ENCODE measurements at places on chromosomes 12 and 14.

DNA sequence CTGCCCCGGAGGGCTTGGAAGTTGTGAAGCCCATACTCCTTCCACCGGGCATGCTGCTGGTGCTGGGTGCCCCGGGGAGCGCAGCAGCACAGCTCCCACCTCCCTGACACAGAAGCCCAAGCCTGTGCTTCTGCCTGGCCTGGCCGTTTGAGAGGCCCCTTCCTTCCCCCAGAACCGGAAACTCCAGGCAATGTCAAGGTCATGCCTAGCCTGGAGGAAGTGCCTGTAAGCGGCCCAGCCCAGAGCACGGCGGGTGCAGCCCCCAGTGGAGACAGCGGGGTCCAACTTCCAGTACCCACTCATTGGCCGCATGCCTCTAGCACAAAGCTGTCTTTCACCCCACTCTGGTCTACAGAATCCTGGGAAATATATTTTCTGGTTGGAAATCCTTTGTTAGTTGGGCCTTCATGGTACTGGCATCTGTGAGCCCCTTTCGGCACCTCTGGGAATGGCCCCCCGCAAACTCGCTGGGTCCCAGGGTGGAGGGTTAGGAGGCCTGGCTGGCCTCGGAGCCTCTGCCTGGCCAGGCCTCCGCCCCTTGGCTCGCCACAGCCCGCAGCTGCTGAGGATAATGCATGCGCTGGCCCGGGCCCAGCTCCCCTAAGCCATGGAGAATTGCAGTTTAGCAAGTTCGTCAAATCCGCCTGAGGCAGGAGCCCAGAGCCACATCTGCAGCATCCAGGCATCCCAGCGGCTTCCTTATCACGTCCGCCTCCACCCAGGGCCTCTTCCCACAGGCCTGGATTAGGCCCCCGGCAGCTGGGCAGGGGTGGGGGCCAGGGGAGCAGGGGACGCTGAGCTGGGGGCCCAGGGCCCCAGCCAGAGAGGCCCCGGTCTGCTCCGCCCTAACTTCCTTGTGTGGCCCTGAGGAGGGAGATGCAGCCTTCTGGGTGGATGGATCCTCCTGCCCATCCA, 48.9 kb upstream of the DLK1 start:
- DNase-seq = peak; percentile 63

DNA sequence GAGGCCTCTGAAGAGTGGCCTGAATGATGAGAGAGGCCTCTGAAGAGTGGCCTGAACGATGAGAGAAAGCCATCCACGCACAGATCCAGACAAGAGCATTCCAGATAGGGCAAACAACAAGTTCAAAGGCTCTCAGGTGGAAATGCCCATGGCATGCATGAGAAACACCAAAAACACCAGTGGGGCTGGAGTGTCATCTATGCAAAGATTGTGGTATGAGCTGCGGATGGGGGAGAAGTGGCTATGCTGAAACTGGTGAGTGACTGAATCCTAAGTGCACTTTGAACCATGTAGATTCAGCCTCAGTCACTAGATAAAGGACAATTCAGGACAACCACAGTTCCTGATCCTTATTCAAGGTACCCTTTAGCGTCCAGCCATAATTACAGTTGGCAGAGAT, 79.4 kb upstream of the GZMB start:
- DNase-seq = no peak

DNA sequence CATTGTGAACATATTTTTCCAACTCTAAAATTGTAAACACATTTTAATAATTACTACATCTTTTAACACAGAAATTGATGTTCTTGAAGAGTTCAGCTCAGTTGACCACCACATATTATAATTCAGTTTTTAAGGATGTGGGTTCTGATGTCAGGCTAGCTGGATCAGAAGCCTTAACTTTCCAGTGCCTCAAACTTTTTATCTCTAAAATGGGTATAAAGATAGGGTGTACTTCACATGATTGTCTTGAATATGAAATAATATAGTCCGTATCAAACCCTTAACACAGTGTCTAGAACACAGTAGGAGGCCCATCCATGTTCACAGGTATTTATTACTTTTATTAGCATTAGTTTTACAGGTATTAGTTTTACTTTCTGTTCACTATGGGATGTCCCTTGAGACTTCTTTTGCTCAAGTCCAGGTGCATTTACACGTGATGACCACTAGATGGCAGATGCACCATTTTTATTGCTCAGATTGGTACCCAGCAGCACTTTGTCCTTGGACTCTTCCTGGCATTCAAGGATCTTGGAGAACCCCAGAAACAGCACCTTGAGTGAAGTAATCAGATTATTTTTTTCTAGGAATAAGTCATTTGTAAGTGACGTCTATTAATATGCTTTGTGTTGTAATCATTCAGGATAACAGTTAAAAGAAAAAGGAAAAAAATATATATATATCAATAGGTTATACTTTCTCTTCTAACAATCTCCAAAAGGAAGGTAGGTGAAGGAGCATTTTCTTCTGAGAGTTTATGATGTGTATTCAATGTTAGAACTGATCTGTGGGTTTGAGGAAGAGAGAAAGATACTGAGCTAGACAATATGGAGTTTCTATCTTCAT, 580.2 kb downstream of the ETNK1 start:
- peak; percentile 23 for DNase-seq

GRCh38 chr12:128973883-128974681, 120.8 kb downstream of the GLT1D1 start:
- DNase-seq = no peak

GRCh38 chr14:22263961-22264360, 325.1 kb downstream of the DAD1 start:
- no peak for DNase-seq

DNA sequence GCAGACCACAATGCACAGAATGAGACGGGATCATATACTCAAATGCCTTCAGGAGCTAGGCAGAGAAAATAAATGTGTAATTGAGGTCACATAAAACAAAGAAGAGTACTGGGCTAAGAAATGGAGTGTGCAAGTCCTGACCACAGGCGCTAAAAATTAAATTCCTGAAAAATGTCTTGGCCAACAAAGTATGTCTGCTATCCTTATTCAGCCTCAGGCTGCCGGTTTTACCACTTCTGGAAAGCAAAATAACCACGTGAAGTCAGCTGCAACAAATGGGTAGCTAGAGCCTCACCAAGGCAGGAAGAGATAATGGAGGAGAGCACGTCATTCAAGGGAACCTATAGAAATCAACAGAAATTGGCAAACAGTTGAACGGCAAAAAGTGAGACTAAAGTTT, 3.1 kb downstream of the PYGL start:
- no peak for DNase-seq

- peak; percentile 12 for DNase-seq
Observed at GRCh38 chr12:63319936-63320633, 169.1 kb upstream of the AVPR1A start.

- no peak for DNase-seq
Observed at GRCh38 chr12:66428261-66428660, 126.0 kb downstream of the HELB start.

DNA sequence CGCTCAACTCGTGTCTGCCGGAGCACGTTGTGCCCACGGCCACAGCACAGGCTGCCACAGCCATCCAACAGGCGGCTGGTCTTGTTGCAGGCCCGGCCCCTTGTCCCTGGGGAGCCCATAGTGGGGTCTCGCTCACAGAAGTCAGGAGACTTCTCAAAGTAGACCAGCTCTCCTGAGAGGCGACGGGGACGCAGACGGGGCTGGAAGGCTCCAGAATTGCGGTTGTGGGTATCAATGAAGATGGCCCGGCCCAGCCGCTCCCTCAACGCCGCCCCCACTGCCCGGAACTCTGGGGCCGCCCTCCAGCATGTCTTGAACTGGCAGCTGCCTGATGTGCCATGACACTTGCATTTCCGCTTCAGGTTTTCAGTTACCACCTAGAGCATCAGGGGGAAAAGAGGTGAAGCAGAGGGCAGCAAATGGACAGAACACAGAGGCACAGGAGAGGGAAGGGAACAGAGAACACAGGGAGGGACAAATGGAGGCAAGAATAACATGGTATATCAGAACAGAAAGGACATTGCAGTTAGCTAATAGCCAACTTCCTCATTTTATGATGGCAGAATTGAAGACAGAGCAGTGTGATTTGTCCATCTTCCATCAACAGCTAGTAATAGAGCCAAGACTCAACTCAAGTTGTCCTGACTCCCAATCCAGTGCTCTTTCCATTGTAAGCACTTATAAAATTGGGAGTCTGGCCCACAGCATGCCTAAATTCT, 5.2 kb downstream of the WNT10B start:
- DNase-seq = no peak

GRCh38 chr12:19394385-19394784, 44.9 kb upstream of the AEBP2 start:
- no peak for DNase-seq

GRCh38 chr12:130186651-130187268, 24.5 kb downstream of the FZD10 start:
- DNase-seq = no peak

DNA sequence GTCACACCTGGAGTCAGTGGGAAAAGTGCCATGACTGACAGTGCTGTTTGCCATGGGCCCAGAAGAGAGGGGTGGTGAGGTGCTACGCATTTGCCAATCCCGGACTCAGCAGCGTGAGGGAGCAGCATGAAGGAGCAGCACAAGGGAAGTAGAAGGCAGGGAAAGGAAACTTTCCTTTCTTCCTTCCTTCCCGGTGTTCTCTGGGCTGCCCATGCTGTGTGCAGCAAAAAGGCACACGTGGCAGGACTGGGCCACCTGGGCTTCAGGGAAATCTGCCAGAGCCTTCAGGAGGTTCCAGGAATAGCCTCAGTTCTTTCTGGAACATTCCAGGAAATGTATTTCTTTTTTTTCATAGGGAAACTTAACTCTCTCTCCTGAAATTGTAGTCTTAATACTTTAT, 23.0 kb downstream of the TRIM9 start:
- DNase-seq = no peak

DNA sequence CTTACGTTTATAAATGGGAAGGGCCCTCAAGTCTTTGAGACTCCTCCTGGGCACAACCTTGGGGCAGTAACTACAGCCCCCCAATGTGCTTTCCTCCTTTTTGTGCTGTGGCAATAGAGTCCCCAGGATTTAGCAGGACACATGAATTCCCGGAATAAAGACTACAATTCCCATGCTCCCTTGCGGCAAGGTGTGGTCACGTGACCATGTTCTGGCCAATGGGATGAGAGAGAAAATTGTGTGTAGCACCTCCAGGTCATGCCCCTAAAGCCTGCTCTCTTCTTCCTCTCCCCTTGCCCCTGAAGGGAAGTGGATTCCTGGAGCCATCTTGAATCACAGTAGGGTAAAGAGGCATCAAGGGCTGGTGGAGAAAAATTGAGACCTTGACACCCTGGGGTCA, 295.1 kb upstream of the SFSWAP start:
- no peak for DNase-seq

GRCh38 chr14:68941820-68942219, 37.3 kb downstream of the ACTN1 start:
- DNase-seq = peak; percentile 72

- DNase-seq = no peak
Observed at GRCh38 chr14:96221109-96221650, 16.5 kb downstream of the BDKRB2 start.

DNA sequence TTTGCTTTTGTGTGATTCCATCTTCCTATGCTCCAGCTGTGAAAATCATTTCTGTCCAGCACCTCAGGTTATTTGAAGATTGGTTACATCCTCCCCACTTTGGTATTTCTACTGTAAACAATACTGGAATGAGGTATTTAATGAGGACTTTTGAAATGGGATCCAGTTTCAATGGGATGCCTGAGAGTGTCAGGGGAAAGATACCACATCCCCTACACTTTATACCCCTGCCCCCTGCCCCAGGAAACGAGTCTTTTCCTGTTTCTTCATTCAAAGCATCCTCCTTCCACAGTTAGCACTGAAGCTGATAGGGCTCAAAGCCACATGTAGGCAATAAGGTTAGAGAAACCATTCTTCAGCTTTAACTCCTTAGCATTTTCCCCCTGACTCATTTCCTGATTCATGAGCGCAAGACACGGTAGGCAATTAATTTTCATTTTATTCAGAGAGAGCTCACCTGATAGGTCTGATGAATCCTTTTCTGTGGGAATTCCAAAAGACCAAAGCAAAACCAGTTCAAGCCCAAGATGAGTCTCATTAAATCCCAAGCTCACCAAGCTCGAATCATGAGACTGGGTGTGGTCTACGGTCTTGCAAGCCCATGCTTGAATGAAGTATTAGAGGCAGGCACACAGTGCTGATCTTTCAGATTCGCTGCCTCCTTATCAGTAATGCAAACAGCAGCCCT, 143.6 kb upstream of the CRY1 start:
- DNase-seq = no peak

DNA sequence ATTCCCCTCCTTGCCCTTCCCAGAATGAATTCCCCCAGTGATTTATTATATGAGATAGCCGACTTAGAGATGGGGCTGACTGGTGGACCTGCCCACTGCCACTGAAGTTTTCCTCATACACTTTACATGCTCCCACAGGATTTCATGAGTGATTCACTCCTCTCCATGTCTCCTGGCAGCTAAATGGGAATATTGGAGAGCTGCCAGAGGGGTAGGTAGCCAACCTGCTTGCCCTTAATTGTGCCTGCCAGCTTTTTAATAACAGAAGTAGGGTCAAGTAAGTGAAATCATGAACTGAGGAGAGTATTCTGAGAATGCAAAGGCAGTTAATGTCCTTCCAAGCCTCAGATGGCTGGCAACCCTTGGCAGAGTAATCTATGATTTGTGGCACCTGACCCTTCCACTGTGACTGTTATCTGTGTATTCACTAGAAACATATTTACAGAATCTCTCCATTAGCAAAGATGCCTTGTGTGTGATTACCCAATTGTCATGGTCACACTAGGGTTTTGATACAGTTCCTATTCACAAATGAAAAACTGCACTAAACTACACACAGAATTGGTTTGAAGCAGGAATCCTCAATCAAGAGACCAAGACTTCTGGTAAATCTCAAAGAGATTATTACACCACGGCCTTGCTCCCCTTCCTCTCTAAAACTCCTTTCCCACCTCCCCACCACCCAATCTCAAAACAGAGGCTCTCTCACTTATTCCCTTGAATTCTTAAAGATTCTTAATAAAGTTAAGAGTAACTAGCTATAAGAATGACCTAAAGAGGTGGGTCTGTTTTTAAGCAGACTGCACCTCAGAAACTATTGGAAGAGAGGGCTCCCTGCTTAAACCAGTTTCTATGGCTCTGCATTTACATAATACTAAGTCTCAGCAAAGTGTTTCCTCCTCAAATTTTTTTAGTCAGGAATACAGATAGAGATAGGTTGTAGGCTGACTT, 17.2 kb downstream of the NKX2-1 start:
- no peak for DNase-seq

GRCh38 chr12:102611995-102612394, 131.6 kb upstream of the IGF1 start:
- DNase-seq = no peak

DNA sequence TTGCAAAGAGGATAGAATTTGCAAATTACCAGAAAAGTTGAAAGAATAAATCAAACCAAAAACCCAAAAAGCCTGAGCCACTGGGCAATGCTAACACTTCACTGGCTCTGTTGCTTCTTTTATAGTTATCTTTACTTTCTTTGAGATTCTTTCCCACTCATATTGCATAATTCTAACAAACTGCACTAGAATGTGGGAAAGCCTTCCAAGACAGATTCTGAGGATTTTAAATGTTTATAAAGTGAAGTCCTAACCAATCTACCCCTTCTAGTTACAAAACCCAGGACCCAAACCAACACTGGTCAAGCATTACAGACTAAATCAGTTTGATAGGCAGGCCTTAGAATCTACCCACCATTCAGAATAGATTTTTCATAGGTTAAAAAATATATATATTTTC, 150.9 kb downstream of the MED13L start:
- DNase-seq = no peak

- no peak for DNase-seq
Observed at GRCh38 chr14:24761141-24761540, 127.2 kb upstream of the GZMB start.

Measured in skeletal muscle cell (primary cell).